ENCODE measurements at places on chromosomes 7 and 10.

GRCh38 chr7:115749924-115750323 lies 280.6 kb downstream of the TFEC start:
- DNase-seq: no peak

GRCh38 chr7:4683884-4684565 lies 1.9 kb downstream of the FOXK1 start:
- no peak for DNase-seq

DNA sequence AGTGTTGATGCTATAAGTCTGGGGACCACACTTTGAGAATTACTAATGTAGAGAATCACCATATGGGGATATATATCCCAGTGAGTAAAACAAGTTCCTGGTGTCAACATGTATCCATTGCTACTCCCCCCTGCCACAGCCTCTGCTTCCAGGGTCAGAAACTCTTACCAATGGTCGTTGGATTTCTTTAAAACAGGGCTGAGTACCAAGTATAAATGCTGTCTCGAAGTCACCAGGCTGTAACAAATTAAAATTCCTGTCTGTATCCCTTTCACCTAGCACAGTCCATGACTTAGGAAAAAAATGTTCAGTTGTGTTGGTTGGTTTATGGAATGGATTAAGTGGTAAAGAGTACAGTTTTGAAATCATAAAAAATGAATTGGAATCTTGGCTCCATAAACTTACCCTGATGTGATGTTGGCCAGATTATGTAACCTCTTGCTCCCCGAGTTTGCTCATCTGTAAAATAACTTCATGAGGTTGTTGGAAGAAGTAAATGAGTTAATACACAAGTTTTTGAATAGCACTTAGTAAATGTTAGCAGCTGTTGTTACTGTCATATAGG lies 364.0 kb upstream of the LRGUK start:
- DNase-seq: no peak

DNA sequence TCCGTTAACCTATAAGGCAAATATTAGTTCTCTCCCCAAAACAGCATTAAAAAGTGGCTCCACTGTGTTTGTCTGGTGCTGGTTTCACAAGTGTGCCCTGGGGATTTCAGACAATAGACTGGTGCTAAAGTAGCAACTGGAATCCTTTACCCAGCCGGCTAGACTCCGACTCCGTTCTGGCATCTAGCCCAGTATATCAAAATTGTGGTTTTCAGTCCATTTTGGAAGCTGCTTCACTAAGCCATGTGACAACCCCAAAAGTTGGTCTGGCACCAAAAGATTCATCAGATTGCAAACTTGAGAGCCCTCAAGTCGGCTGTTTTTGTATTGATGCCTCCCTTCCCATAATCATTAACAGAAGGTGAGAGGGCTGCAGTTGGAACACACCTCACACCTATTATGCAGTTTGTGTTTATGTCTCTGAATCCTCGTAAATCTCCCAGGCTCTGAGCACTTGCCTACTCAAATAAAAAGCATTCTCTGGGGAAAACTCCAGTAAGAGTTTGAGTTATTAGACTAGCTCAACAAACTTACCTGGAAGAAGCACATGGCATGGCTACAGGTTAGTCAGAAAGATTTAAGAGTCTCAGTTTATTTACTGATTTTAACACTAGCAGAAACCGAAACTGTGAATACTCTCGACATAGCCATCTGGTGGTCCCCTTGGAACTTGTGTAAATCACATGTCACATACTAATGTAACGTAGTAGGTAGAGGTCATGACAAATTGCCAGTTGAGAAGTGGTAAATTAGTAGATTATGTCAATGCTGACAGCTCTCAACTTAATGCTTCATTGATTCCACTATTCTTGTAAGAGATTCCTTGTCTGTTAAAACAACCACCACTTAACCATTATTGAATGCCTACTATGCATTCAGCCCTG lies 14.8 kb upstream of the WNT16 start:
- no peak for DNase-seq

GRCh38 chr10:97676770-97677581 lies 10.1 kb downstream of the AVPI1 start:
- no peak for DNase-seq

GRCh38 chr7:29612596-29612995 lies 49.0 kb downstream of the PRR15 start:
- peak; percentile 48 for DNase-seq

DNA sequence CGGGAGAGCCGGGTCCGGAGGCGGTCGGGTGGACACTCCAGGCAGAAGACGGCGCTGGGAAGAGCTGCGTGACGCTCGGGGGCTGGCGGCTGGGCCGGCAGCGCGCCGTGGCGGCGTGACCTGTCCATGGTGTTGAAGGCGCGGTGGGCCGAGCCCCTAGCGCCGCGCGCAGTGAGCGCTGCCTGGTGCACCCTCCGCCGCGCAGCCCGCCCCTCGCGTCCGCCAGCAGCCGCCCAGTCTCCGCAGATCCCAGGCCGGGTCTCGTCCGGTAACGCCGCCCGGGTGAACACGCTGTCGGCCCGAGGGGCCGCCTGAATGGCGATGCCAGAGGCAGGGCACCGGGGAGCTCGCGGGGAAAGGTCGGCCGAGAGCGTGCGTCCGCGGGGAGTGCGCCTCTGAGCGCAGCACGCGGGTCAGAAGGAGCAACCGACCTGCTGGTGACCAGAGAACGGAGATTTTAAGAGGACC lies 657 bp upstream of the TMEM178B start:
- no peak for DNase-seq

GRCh38 chr10:132542086-132542775 lies 4.6 kb downstream of the INPP5A start:
- DNase-seq: no peak

All from HFF-Myc (cell line).